ENCODE measurements at places on chromosomes 7 and 10.

DNA sequence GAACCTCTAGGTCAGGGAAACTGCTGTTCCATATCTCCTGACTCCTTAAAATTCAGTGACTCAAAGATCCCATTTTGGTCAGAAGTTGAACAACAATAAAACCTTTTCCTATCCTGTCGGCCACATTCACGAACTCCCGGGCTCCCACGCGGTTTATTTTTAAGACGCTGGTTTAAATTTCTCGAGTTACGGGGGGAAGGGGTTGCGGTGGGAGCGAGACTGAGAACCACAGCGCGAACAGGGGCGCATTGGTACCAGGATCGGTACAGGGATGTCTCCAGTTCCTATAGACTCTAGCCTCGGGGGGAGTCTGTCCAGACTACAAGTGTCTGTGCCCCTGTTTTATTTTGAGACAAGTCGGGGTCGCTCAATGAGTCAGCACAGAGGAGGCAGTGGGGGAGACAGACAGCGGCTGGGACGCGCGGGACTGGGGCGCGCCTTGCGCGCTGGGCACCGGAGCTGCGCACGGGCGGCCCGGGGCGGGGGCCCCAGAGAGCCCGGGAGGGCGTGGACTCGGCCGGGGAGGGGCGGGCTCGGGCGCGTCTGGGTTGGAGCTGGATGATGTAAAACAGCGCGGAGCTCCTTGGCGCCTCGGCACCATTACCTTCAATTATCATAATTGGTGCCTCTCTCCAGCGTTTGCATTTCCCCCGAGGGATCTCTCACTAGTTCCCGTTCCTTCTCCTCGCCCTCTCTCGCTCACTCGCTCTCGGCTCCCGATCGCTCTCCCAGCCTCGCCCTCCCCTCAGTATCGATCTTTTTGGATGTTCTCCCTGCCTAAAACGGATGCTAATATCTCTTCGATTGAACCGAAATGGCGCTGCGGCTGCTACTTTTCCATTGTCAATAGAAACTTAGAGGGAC, 8.7 kb upstream of the BAMBI start:
- peak; percentile 96 for DNase-seq

GRCh38 chr10:119538632-119539358, 3.7 kb downstream of the RGS10 start:
- DNase-seq: no peak

GRCh38 chr7:105990727-105991453, 27.8 kb downstream of the CDHR3 start:
- no peak for DNase-seq

DNA sequence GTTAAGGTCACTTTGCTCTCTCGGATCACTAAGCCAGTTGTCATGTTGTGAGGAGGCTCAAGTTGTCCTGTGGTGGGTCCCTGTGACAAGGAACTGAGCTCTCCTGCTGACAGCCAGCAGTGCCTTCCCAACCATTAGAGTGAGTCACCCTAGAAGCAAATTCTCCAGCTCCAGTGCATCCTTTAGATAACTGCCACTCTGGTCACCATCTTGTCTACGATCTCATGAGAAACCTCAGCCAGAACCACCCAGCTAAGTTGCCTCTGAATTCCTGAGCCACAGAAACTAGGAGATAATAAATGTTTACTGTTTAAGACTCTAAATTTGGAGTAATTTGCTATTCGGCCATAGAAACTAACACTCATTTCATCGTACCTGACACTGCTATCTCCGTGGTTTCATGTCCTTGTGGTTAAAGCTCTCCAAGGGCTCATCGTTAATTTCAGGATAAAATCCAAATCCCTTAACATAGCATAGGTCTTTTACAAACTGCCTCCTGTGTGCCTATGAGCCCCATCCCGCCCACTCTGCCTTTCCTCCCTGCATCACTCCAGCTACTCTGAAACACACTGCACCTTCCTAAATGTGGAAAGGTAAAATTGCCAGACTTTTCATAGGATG, 56.5 kb upstream of the WIPF3 start:
- peak; percentile 87 for DNase-seq

- DNase-seq: peak; percentile 92
These were observed at the start of gene RP9 for GRCh38 chr7:33109005-33109757. RP9 (minus strand) TSS chr7:33109404; CDS start chr7:33109372, 32 bp downstream.
